WTC11 (cell line): ENCODE measurements at places on chromosomes 7 and 10.
A peak's percentile ranks its signal among the peaks of the same experiment; 100 is the strongest.

DNA sequence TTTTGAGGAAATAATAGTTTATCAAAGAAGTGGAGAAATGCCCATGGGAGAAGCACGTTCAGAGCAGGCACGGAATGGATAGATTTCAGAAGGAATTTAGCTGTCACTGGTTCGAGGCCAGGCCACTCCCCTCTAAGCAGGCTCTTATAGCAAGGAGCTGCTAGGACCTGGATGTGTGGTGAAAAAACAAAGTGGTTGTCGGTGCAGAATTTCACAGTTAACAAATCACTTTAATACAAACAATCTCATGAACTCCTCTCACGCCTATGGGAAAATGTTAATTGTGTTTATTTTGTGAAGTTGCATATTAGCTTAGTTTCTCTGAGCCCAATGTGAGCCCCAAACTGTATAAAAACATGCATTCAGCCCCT is 176.3 kb downstream of the PKD1L1 start:
- no peak for DNase-seq

GRCh38 chr10:67171970-67172369 is 246.1 kb downstream of the LRRTM3 start:
- DNase-seq: no peak

- DNase-seq: peak; percentile 27
Observed at GRCh38 chr7:117872561-117873309, 506 bp downstream of the CTTNBP2 start.

DNA sequence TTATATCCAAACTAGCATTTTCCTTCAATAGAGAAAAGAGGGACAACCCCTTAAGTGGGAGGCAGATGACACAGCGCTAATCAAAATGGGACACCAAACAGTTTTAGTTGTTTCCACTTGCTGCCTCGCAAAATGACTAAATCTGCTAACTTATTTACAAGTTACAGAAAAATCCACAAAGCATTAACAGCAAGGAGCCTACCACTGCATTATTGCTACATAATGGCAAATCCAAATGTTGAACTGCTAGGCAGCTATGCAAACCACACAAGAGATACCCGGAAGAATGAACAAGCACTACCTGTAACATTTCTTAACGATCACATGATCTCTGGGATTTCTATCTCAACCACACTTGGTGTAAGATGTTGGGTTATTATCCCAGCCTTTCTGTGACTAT is 96.7 kb downstream of the SFMBT2 start:
- DNase-seq: no peak

DNA sequence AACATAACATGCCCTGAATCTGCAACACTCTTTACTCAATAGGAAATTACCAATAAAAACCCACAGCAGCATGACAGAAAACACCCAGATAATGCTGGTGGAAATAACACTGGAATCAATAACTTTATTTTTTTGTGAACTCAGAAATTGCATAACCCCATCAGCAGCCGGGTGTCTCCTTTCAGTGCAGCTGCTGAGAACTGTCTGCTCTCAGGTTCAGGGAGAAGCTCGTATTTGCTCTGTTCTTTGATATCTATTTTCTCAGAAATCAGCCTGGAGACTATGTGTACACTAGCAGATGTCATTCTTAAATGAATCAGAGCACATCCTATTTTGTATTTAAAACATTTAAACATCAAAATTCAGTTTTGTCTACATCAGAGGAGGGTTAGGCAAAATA is 506.0 kb downstream of the POM121L12 start:
- DNase-seq: no peak

GRCh38 chr10:53978301-53978700 is 822.7 kb downstream of the PCDH15 start:
- no peak for DNase-seq

- no peak for DNase-seq
Observed at GRCh38 chr10:33612116-33612515, 277.6 kb upstream of the NRP1 start.

- DNase-seq: no peak
Observed at GRCh38 chr7:80135309-80136104, 876 bp downstream of the GNAI1 start.

DNA sequence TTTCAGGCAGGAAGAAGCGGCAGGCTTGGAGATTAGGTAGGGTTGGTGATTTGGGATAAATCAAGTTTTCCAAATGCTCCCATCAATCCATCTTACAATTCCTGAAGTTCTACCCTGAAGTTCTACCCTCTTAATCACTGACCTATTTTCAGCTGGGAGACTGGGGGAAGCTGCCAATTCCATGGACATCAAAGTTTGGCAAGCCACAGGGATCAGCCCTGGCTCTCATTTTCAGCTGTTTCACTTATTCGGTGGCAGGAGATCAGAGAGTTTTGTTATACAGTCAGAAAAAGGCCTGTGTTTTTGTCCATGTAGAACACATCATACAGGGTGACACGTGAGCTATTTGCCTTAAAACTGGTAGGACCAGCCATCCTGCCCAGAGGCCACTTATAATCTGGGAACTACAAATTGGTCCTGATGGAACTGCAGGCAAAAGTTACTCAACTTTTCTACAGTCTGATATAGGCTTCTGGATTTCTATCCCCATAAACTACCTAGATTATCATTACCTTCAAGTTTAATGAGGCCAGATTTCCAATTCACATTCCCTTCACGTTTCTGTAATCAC is 112.9 kb upstream of the ZNF746 start:
- DNase-seq: no peak

GRCh38 chr10:29723726-29724125 is 89.0 kb upstream of the SVIL start:
- no peak for DNase-seq

- no peak for DNase-seq
Observed at GRCh38 chr7:29937132-29937531, 52.5 kb downstream of the SCRN1 start.

GRCh38 chr7:157116762-157117161 is 22.0 kb upstream of the UBE3C start:
- no peak for DNase-seq

DNA sequence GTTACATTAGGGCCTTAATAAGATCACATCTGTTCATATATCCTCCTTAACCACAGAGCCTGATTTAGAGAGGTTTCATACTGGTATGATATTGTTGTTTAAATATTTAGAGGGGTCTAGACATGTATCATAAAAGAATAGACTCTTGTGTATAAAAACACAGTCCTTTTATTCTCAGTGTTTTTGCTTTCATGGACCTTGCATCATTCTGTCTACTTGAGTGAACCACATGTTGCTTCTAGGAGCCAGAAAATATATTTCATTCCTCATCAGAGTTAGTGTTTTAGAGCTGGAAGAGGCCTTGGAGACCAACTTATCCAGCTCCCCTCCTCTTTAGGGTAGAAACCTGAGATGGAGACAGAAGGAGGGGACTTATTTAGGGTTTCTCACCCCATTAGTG is 312.8 kb downstream of the LRMDA start:
- DNase-seq: no peak

- DNase-seq: no peak
Observed at GRCh38 chr7:101950450-101951119, 133.2 kb downstream of the CUX1 start.

GRCh38 chr10:126090911-126091728 is 194.8 kb downstream of the FANK1 start:
- no peak for DNase-seq
